ENCODE measurements at places on chromosomes 2 and 18.

- no peak for DNase-seq
These were observed 41.2 kb downstream of the PCARE start for GRCh38 chr2:29033172-29033571.

- DNase-seq: no peak
These were observed 246.6 kb downstream of the SETBP1 start for GRCh38 chr18:44927127-44927849.

DNA sequence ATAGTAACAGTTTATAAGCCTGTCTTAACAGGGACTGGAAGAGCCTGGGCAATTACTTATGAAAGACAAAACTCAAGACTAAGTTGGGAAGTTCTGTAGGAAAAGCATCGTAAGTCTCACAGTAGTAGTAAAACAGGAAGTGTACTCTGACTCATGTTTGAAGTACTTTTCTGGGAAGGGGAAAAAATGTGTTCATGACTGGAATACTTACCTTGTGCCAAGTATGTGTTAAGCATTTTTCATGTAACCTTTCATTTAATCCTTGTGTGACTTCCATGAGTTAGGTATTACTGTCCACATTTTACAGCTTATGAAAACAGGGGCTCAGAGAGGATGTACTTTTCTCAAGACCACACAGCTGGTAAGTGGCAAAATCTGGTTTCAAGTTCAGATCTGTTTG lies 13.7 kb upstream of the SKOR2 start:
- DNase-seq: no peak

- no peak for DNase-seq
These were observed 260.5 kb upstream of the THUMPD2 start for GRCh38 chr2:40039549-40039948.

GRCh38 chr2:28710545-28710944 lies 41.1 kb upstream of the PPP1CB start:
- DNase-seq: no peak

DNA sequence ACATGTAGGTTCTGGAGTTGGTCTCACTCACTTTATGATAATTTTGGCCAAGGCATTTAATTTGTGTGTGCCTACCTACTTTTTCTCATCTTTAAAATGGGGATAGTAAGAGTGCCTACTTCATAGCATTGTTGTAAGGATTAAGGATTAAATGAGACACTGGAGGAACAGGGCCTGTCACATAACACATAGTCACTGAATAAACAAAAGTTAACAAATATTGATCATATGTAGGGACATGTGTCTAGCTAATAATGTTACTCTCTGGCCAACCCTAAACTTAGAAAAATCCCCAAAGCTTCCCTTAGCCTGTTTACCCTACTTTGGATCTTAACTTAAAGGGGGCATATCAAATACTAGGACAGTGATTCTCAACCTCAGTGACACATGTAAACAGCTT lies 169.9 kb downstream of the MYO1B start:
- DNase-seq: no peak

- DNase-seq: no peak
These were observed 53.4 kb downstream of the SERPINB7 start for GRCh38 chr18:63828656-63829055.

DNA sequence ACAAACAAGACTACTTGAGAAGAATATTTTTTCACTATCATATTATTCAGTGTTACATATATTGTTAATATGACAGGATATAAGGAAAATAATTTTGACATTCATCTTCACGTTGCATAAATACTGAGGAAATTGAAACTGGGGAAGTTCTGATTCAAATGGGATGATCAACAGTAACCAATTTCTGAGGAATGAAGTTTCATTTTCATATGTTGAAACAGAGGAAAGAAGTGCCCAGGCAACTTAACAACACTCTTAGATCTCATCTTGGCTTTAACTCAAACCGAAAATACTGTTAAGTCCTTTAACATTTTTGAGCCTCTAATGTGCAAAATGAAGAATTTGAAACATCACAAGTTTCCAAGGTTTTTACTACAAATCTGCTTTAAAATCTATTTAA lies 612.2 kb upstream of the VRK2 start:
- DNase-seq: no peak

DNA sequence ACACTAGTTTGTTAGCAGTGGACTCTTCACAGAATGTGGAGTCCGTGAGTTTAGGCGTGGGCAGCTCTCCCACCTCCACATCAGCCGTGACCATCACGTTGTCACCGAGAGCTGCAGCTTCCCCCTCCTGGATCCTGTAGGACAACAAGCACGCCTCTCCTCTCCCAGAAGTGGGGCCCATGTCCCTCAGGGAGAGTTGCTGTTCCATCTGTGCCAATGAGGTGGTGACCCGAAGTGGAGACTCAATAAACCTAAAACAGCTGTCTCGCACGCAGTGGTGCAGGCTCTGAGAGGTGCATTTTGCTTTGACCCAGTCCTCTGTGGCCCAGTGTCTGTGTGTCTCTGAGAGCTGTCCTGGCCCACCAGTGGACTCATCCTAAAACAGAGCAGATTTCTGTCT lies 456.5 kb upstream of the SOX11 start:
- no peak for DNase-seq

DNA sequence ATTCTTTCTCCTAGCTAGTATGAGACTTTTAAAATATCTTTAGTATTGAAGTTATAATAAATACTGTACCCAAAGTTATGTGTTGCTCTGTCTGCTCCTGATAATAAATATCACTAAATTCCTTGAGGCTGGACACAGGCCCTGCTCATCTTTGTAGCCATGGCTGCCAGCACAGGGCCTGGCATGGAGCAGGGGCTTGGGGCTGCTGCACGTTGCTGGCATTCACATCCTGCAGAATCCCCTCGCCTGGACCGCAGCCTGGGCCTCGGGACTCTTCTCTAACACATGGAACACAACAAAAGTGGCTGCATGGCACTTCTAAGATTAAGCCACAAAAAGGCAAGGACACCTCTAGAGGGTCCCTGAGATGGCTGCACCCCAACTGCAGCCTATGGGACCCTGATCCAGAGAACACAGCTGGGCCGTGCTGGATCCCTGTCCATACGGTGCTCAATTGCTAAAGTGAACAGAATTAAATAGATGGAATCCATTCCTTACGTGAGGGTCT lies 477.5 kb upstream of the MYT1L start:
- DNase-seq: no peak

- DNase-seq: no peak
These were observed 297.7 kb upstream of the SYT4 start for GRCh38 chr18:43574974-43575373.

Measured in activated CD8-positive, alpha-beta memory T cell treated with anti-CD3 and anti-CD28 coated beads for 1 hour (primary cell).